ENCODE measurements at places on chromosomes 11 and 22.

DNA sequence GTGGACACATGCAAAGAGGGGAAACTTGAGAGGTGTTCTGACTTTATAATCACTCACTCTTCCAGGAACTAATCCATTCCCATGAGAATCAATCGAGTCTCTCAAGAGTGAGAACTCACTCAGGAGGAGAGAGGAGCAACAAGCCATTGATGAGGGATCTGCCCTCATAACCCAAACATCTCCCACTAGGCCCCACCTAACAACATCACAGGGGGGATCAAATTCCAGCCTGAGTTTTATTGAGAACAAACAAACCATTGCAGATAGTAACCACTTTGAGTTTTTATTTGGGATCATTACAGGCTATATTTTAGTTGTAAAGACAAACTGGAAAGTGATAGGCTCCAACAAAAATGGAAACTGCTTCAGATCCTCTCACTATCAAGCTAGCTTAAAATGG lies 328.8 kb upstream of the CTSC start:
- DNase-seq = no peak

DNA sequence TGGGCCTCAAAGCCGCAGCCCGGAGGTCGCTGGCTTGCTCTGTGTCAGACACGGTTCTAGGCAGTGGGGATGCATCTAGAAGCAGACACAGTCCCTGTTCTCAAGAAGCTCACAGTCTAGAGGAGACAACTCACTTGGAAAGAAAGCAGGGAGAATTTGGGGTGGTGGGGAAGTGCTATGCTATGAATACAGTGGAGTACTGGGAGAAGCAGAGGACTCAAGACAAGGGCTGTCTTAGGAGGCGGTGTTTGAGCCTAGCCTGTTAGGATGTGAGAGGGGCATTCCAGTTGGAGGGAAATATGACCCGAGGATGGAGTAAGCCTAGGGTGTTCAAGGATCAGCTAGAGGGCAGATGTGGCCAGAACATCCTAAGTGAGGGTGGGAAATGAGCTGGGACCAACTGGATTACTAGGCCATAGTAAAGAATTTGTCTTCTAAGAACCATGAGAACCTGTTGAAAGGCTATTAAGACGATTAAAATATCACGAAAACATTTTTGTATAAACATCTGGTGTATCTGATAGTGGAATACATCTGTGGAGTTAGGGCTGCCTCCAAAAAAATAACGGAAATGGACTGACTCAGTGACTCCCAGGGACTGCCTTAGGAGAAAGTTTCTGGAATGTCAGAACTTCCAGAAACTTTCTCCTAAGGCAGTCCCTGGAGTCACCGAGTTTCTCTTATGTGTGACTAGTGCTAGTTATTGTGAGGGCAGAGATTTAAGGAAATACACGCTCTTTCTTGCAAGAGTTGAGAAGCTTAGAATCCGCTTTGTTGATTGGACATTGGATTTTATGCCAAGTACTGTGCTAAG lies 1.1 kb upstream of the PITPNB start:
- no peak for DNase-seq

GRCh38 chr11:44805596-44805995 lies 78.8 kb downstream of the TSPAN18 start:
- no peak for DNase-seq

GRCh38 chr11:130918081-130918480 lies 1.8 kb upstream of the SNX19 start:
- DNase-seq = no peak

- DNase-seq = no peak
Measured at GRCh38 chr11:27874998-27875830, 175.0 kb upstream of the BDNF start.

DNA sequence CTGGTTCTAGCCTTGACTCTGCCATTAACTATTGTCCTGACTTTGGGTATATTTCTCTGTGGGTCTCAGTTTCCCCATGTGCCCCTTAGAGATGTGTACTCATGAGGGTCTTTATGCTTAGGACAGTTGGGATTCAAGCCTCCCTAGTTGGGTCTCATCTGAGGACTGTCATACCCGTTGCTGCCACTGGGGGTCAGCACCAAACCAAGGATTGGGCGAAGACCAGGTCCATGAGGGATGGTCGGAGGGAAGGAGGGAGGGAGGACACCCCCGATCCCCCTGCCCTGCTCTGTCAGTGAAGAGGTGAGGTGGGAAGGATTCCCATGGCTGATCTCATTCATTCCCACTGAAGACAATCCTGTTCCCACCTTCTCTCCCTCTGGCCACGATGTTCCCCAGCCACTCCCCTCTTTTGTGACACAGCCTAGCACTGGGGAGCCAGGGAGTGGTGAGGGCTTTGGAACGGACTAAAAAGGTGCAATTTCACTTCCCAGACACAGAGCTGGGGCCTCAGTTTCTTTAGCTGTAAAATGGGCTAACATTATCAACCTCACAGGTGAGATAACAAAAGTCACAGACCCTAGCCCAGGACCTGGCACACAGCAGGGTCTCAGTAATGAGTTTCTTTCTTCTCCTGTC lies 12.4 kb upstream of the KLHL35 start:
- peak; percentile 19 for DNase-seq

DNA sequence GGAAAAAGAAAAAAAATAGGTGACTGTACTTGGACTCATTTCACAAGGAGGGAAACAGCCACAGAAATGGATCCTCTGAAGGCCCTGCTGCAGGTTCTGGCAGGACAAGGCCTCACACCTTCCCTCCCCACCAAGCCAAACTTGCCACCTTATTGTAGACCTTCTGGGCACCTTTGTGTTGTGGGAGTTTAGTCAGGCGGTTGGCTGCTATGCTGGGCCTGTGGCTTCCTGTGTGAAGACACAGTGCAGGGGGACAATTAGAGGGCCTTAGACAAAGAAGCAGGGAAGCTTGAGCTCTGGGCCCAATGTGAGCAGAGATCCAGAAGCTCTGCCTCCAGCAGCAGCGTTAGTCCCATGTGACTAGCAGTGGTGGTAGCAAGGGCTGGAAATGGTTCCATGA lies 4.2 kb downstream of the RAB1B start:
- no peak for DNase-seq

GRCh38 chr11:33761471-33761870 lies 12.8 kb downstream of the FBXO3 start:
- no peak for DNase-seq

- DNase-seq = no peak
Measured at GRCh38 chr11:83051760-83052671, 19.7 kb downstream of the RAB30 start.

- no peak for DNase-seq
Measured at GRCh38 chr11:101445761-101446160, 138.0 kb downstream of the TRPC6 start.

DNA sequence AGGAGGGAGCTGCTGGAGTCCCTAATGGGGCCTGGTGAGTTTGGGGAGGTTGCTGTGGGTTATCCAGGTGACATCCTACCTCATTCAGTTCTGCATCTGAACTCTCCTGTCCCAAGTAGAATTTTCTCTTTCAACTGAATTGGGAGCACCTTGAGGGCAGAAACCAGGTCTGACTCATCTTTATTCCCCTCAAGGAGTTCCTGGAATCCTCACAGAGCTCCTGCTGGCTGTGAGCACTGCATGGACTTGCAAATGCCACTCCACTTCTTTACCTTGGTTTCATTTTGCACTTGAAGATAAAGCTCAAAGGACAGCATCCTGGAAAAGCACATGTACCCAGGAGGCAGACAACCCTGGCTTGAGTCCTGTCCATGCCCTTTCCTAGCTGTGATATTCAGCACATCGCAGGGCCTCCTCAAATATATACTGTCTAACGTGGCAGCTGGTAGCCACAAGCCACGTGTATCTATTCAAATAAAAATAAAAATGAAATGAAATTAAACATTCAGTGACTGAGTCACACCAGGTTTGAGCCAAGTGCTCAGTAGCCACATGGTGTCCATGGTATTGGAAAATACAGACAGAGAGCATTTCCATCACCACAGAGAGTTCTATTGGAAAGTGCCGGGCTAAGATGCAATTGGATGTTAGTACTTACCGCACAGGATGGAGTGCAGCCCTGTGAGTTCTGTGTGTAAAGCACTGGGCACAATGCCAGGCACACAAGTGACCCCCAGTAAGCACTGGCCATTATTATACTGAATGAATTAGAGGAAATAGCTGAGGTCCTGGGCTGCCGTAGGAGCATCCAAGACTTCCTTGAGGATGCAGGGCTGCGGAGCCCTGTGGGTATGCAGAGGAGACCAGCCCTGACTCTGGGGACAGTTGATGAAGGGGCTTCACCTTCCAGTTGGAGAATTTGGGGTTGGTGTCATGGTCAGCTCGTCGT lies 149.0 kb downstream of the PKNOX2 start:
- no peak for DNase-seq

DNA sequence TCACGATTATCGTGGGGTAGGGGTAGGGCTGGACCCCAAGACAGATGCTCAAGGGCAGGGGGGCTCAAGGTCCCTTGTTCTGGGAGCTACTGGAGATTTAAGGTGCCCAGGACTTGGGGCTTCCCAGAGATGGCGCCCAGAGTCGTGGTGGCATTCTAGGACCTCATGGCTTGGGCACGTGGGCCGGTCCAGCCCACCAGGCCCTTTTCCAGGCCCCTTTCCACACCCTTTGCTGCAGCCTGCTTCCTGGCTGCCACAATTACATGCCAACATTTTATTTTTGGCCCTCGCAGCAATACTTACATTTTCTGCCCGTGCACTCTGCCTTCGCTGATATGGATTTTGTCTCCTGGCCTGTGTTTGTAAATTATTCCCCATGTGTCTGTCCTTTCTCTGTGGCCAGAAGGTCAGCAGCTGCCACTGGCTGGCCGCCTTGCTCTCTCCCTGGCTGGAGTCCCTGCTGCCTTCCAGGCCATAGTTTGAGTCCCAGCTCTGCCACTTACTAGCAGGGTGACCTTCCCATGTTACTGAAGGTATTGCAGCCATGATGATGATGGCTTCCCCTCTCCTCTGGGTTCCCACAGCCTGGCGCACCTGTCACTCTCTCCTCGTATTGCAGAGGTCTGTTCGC lies 11.2 kb downstream of the MB start:
- DNase-seq = no peak

DNA sequence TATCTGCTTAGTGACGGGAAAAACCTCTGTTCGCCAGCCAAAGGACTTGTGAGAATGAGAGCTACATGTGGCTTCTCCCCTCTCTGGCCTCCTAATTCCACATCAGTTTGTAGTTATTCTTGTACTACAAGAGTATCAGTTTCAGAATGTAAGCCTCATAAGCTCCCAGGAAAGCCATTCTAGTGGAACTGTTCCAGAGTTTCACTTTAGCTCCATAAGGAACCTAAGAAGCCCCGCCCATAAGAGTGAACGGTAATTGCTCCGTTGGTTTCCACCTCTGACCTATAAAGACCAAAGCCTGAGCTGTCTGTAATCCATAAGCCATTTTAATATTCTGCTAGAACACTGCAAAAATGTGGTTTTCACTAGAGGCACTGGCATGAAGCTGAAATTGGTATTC lies 53.0 kb downstream of the SIK3 start:
- DNase-seq = no peak

Measured in GM12878 (cell line).